Neural crest cell (in vitro differentiated cells): ENCODE measurements at places on chromosomes 2 and 18.

GRCh38 chr18:13380691-13381070 is 162.1 kb downstream of the LDLRAD4 start:
- no peak for DNase-seq

- peak; percentile 32 for DNase-seq
These were observed at the start of gene LDLRAD4 for GRCh38 chr18:13218368-13218991. Gene LDLRAD4 (plus strand): TSS chr18:13218760.

- DNase-seq: no peak
These were observed 125.8 kb downstream of the GALNT14 start for GRCh38 chr2:31012406-31012805.

DNA sequence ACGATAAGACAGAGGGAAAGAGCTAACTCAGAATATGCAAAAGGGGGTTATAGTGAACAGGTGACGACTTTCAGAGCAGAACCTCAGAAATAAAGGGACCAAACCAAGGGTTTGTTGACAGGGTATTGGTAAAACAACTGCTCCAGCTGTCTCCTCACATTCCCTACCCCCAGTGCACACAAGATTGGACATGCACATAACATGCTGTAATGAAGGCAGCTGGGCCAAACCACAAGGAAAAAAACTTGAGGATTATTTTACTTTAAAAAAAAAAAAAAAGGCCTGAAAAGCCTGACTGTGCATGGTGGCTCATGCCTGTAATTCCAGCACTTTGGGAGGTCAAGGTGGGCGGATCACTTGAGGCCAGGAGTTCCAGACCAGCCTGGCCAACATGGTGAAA is 3.5 kb downstream of the RBM43 start:
- no peak for DNase-seq

GRCh38 chr18:46632401-46633071 is 24.5 kb downstream of the LOXHD1 start:
- DNase-seq: no peak
